ENCODE measurements at places on chromosomes 16 and 17.

DNA sequence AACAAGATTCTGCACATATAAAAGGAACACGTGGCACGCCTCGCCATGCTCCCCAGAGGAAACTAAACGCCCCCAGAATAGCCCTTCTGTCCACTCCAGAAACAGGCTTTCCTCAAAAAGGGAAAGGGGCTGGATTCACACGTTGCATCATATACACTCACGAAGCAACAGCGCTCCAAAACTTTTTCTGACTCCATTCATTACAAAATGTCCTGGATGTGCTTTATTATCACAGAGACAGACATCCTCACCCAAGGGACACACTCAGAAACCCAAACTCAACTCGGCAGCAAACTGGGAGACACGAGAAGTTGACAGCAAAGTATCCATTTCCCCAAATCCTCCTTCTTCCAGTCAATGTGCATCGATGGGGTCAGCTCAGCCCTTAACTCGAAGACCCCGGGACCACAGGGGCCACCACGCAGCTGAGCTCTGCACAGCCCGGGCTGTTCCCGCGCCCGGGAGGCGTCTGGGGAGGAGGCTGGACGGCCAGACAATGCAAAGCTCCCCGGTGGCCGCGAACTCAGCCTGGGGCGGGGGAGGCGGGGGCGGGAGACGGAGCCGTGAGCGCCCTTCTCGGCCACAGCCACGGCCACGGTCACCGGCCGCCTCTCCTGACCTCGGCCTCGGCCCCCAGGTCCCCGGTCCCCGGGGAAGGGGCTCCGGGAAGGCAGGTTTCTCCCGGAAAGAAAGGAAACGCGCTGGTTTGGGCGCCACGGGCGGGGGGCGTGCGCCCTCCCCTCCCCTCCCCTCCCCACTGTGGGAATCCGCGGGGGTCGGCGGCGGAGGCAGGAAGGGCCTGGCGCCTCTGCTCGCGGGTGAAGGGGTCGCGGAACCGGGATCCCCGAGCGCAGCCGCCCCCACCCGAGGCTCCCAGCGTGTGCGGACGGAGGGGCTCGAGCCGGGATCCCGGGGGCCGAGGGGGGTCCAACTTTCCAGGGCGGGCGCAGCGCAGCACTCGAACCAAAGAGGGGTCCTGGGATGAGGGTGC, 1.2 kb downstream of the NXN start:
- DNase-seq: no peak

- no peak for DNase-seq
These were observed 11.0 kb upstream of the PHKG2 start for GRCh38 chr16:30736995-30737793.

GRCh38 chr17:13939222-13939621, 130.1 kb upstream of the COX10 start:
- DNase-seq: no peak

DNA sequence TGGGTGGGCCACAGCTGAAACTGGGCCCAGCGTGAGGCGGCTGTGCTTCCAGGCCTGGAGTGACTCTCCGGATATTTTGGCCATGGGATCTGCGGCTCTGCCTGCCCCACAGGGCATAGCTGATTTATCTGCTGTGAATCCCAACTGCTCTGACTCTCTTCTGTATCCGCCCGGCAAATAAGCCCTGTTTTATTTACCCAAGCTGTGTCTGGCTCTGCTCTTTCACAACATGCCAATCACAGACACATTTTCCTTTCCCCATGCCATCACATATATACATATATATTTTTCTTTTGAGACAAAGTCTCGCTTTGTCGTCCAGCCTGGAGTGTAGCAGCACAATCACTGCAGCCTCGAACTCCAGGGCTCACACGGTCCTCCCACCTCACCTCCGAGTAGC, 33.3 kb downstream of the GTF3C1 start:
- DNase-seq: no peak

- DNase-seq: no peak
These were observed 204.2 kb downstream of the CYLD start for GRCh38 chr16:50946098-50946497.

GRCh38 chr16:84453061-84453752, 51.3 kb downstream of the MEAK7 start:
- no peak for DNase-seq

- DNase-seq: no peak
These were observed 46.9 kb upstream of the CBFA2T3 start for GRCh38 chr16:89023621-89024511.

DNA sequence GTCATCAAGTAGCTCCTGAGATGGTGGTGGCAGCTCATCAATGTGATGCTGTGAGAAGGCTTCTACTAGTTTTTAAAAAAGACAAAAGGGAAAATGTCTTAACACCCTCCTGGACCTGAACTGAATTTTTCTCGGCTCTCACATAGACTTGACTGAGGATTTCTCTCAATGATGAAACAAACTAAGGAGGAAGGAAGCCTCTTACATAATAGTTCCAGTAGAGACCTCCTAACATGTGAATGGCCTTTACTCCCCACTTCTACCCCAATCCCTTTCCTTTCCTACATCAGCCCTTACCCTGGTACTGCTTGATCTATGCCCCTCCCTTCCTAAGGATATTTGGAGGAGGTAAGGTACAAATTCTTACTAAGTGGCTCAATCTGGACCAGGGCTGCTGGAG, 54.8 kb upstream of the MTMR4 start:
- no peak for DNase-seq

DNA sequence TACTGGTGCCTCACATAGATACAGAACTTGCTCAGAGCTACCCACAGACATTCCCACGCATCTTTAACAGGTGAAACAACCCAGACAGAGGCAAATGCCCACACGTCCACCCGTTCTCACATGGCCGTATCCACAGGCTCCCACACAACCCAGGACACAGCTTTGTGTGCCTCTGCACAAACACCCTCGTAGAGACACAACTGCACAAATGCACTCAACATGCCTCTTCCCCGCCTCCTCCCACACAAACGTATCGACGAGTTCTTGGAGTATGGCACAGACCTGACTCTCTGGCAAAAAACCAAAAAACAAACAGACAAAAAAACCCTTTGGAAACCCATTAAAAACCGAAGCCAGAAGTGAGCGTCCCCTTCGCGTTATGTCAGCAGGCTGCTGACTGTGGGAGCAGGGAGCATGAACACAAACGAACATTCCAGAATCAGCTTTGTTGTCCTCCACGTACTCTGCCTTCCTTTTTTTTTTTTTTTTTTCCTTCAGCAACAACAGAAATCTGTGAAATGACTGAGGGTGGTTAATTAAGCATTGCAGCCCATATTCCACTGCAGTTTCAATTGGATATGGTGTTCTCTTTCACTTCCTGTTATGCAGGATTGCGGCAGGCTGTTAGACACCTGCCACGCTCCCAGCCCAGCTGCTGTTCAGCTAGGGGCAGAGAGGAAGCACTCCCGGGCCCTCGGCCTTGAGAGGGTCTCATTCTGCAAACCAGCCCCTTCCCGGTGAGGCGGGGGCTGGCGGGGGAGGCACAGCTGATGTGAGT, 313.7 kb downstream of the MAF start:
- no peak for DNase-seq

DNA sequence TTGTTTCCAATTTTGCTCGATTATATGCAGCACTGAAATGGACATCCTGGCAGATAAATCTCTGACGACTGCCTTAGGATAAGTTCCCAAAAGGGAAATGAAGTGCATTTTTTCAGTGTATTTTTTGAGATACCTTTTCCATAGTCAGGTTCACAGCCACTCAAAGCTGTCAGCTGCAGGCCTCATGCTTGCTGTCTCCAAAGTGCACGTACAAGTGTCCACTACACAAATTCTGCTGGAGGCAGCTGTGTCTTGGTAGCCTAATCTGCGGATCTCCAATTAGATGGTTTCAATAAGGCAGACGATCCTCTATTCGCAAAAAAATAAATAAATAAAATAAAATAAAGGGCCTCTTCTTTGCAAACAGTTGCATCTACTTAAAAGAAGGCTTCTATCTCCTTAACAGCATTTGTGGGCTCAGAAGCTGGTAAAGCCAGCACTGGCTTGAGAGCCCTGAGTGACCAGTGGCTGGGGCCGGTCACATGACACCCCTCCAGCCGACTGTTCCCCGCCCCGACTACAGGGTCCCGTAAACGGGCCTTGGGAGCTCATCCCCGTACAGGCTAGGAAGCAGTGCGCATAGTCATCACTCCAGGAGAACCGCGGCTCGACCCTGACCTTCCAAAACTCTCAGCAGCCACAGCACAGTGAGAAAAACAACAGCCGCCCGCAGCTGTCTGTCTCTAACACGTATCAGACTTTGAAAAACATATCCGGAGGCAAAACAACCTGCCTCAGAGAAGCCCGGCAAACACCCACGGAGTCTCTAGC, 18.8 kb downstream of the RPH3AL start:
- no peak for DNase-seq

DNA sequence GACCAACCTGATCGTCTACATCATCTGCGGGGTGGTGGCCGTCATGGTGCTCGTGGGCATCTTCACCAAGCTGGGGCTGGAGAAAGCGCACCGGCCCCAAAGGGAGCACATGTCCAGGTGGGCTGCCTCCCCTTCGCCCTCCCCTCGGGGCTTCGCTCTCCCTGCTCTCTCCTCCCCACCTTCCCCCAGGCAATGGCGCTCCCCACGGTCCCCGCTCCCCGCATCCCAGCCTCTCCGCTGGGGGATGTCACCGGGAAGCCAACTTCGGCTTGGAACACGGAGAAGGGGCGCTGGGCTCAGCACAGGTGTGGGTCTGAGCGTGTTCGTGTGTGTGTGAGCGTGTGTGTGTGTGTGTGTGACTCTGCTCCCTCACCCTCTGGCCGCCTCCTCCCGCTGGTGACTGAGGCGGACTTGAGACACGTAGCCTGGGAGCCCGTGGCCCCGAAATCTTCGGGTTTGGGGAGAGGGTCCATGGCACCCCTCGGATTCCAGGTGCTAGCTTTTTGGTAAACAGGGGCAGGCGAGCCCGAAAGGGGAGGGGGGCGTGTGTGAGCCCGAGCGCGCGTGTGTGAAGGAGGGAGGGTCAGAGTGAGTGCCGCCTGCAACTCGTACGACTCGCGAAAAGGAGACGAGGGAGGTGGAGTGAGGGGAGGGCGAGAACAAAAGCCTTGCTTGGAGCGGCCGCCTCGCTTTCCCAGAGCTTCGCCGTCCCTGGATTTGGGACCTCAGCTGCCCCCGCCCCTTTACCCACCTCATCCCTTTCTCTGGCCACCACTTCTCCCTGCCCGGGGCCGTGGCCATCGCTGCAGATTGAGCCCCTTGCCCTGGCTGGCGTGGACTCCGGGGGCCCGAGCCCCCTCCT, 1.3 kb downstream of the SHISA9 start:
- no peak for DNase-seq

DNA sequence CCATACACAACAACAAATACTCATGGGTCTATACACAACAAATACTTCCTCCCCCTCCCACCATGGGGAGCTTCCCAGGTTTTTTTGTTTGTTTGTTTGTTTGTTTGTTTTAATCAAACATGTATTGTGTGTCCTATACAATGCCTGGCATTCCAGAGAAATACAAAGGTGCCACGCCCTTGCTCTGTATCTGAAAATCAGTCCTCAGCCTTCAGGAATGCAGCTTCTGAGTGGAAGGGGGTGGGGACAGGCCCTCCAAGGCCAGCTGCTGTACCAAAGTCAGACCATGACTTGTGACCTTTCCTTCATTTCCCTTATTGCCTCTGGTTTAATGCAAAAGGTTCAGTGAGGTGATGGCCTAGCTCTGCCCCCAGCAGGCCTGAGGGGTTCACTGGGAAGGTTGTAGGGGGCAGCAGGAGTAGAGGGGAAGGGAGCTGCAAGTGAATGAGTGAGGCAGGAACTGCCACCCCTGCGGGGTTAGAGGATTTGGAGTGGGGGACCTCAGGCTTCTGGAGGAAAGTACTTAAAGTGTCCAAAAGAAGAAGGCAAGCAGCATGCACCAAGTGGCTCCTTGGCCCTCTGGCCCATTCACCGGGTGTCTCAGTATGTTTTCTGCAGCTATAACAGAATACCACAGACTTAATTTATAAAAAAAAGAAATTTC, 105.2 kb downstream of the CLEC16A start:
- no peak for DNase-seq

Data from GOT3 (cell line).